ENCODE measurements at places on chromosomes 11 and 22. TPM values are rescaled to one million over a fixed set of nuclear protein-coding genes. Genes with fewer than 3 reads are reported as not detected.
A peak's percentile ranks its signal among the peaks of the same experiment; 100 is the strongest.

Gene ABCC8
- total RNA-seq = not detected

DNA sequence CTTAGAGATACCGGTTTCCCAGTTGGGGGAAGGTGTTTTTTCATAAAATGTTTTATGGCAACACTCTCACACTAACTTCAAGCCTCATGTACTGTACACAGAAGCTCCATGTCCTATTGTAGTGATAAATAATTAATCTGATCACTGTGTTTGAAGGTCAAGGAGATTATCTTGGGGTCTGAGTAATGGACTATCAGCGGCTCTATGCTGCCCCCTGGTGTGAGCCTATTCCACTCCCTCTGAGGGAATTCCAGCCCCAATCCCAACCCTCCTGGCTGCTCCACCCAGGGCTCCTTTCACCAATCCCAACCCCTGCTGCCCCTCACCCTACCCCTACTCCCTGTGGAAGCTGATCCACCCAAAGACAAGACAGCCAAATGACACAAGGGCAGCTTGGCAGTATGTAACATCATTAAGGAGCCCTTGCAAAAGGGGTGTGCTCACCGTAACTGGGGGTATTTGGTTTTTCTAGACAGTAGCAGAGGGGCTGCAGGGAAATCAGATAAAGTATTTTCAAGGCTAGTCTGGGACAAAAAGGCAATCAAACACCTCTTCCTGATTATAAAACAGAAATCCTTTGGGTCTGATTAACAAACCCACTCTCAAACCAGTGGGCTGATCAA lies 22.3 kb downstream of the HPS4 start:
- peak; percentile 37 for DNase-seq

GRCh38 chr22:46758867-46759290 lies 3.6 kb upstream of the TBC1D22A start:
- DNase-seq = peak; percentile 62

Gene SLN
- total RNA-seq = not detected

Gene OVCH2
- not detected for total RNA-seq

- DNase-seq = peak; percentile 25
Observed at GRCh38 chr11:115930291-115930690, 426.1 kb upstream of the CADM1 start.

- DNase-seq = no peak
Observed at GRCh38 chr22:45094825-45095224, 68.9 kb upstream of the NUP50 start.

GRCh38 chr11:122337704-122338103 lies 221.7 kb upstream of the BLID start:
- DNase-seq = peak; percentile 36

Gene ARHGAP8
- 0.17 TPM for total RNA-seq

Gene DDIAS
- 0.26 TPM for total RNA-seq

DNA sequence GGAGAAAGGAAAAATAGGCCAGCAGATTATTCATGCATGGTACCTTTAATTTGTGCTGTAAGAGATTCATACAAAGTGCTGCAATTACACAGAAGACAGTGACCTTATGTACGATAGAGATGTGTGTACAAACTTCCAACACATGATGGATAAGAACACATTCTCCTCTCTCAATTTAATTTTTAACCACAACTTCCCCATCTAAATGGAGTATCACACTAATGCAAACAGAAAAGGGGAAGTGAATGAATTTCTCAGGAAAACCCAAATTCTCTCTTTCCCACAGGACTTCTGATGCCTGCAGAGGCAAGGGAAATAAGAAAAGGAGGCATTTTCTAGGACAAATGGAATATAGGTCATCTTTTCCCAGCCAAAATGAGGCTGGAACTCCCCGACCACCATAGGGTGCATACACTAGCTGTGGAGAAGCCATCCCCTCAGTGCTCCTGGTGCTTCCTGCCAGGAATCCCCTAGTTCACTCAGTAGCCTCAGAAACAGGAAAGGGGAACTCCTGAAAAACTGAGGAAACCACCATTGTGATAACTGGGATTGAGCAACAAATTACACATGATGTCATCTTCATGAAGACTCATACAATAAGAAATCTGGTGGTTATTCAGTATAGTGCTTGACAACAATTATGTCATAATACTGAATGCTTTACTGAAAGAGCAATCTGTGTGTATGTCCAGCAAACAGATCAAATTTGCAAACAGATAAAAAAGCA lies 22.4 kb downstream of the MMP10 start:
- peak; percentile 72 for DNase-seq
